Motor neuron (in vitro differentiated cells): ENCODE measurements at places on chromosomes 11 and 22.

- ATAC-seq: no peak
Observed at GRCh38 chr22:48692734-48693376, 1134.8 kb downstream of the BRD1 start.

GRCh38 chr11:15499674-15500073, 385.0 kb downstream of the INSC start:
- no peak for ATAC-seq

DNA sequence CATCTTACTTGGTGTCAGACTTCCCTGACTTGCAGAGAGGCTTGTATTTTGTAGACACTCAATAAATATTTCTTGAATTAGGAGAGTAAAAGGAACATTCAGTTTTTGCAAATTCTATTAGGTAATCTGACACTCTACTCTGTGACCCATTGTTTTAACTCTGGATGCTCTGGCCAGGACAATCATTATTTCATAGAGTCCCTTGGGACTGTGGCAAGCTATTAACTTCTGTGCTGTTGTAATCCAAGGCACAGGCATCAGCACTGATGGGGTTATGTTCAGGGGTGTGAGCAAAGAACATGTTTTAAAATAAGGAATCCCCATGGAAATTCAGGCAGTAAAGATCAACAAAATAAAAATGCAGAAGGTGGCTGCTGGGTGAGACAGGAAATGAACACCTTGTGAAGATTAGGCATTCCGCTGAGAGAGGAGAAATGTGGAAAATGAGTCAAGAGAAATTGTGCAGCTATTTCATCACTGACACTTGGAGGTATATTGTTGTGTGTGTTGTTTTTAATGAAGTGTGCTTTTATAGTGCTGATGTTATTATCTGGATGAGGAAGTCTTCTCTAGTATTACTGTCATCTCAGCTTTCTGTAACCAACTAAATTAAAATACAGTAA, 175.2 kb downstream of the WNT11 start:
- peak; percentile 45 for ATAC-seq

- no peak for ATAC-seq
Observed at GRCh38 chr11:120911943-120912342, 112.0 kb upstream of the TBCEL start.

DNA sequence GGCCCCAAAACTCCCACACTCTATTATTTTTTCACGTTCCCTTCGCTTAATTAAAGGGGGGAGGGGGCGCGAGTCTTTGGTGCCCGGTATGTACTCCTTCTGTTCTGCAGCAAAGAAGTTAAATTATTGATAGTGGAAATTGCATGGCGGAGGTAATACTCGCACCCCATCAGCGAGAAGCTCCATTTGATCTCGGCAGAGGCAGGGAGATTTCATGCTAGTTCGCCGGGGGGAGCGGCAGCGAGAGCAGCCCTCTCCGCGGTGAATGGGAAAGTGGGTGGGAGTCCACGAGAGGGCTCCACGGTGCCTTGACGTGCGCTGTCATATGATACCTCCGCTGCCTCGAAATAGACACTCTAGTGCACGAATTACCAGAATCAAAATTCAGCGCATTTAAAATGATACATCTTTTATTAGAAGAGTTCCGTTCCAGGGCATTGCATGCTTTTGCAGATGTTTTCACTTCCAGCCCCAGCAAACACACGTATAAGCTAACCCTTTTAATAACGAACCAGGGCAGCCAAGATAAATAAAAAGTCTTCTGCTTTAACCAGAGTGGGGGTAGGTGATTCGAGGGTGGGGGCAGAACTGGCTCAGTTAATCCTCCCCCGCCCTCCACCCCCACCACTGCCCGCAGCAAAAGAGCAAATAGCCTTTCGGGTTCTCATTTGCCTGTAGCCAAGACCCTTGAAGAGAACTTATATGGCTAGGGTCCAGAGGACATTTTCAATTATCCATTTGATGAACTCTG, 1.3 kb upstream of the BDNF start:
- ATAC-seq: peak; percentile 52

DNA sequence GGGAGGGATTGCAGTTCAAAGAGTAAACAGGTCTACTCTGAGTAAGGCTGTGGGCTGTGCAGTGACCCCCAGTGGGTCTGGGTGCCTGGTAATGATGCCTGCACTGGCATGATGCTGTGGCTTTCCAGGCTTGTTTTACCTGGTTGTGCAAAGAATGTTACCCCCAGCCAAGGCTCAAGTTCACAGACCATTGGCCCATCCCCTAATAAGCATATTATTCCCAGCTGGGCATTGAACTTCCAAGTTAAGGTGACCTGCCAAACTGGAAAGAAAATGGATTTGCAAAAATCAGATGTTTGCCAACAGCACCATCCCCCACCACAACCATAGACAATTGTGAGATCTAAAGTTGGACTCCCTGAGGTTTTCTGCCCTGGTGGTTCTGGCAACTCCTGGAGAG, 7.9 kb upstream of the EHF start:
- no peak for ATAC-seq

DNA sequence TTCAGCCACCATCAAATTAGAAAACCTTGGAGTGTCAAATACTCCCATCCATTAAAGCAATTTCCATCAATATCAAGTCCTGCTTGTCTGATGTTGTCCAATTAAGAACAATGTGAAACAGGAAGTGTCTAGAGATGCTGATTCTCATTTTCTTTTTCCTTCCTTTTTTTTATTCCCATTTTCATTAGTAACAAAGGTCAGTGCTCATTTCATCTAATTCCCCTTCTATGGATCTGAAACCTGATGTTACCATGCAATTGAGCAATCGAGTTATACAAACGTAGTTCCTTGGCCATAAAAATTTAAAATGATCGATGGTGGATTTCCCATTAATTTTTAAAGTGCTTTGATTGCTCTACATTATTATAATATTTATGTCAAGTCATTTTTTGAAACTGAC, 330.6 kb upstream of the ZC3H12C start:
- no peak for ATAC-seq

DNA sequence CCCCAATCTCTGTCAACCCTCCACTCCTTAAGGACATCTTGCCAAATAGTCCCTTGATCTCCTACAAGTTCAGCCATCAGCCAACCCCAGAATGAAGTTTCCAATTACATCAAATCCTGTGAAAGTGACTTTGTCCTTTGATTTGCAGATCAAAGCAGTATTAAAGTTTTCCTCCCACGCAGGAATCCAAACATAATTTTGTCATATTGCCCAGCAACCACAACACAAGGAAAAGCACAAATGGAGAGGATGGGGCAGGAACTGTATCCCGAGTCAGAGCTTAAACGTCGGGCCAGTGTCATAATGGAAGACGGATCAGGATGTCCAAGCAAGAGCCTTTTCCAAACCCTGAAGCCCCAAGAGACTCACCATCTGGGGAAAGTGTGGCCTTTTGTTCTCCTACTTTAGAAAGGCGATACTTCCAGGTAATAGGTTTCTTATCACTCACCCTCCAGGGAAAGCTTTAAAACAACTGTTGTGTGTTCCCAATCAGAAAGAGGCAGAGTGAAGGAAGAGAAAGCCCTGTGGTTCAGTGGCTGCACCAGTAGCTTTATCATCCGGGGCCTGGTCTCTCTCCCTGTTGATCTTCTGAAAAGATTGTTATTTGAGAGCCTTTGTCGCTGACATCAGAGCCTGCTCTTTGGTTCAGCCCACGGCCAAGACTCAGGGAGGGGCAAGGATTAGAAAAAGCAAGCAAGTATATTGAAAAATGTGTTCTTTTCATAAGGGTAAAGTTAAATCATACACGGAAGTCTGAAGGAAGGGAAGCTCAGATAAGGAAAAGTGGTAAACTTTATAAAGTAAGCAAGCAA, 41.7 kb downstream of the EXPH5 start:
- ATAC-seq: no peak

DNA sequence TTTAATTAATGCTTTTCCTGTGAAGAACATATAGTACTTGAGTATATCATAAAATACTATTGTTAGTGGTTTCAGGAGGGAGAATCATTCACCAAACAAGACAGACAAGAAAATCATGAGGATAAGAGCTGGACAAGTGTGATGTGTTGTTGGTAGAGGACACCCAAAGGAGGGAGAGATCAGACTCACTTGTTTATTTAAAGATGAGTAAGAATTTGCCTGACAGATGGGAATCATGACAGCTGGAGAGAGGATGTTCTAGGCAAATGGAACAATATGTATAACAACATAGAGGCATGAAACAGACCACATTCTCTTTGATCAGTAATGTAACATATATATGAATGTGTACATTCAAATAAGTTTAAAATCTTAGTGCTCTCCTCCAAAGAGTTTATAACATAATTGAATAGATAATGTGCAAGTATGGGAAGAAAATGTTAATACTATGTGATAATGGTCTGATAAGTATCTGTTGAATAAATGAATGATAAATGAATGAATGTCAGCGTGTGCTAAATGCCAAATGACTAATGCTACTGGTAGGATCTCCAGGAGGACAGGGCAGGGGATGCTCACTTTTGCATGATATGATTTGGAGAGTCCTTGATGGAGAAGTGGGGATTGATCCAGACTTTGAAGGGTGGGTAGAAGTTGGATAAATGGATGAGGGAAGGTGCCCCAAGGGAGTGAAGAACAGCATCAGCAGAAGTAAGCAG, 228.9 kb upstream of the SORL1-AS1 start:
- no peak for ATAC-seq

DNA sequence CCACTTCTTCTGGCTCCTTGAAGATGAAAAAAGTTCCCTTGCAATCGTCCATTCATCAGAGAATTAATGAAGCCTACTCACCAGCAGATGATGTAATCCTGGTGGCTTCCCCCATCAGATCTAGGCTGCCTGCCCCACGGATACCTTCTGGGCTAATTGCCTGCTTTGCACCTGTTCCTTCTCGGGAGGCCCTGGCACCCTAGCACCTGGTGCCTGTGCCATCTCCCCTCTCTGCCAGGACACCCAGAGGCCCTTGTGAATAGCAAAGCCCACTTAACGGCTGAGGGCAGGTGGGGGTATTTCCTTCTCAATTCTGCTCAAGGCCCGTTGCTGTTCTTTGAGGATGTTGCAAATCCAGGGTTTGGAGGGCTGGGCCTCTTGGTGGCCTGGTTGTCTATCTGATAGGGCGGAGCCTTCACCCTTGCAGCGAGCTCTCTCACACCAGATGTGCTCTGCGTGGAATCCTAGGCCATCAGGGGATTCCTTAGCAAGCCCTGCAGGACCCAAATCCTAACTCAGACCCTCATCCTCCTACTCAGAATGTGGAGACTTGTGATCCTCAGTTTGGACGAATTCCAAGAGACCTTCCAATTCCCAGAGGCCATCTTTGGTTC, at the start of gene LMO2:
TSS of gene LMO2 (minus strand) at position 363 of the 614 bp plus-strand sequence. CDS start 22,360 bp downstream, outside the sequence.
- peak; percentile 69 for ATAC-seq

DNA sequence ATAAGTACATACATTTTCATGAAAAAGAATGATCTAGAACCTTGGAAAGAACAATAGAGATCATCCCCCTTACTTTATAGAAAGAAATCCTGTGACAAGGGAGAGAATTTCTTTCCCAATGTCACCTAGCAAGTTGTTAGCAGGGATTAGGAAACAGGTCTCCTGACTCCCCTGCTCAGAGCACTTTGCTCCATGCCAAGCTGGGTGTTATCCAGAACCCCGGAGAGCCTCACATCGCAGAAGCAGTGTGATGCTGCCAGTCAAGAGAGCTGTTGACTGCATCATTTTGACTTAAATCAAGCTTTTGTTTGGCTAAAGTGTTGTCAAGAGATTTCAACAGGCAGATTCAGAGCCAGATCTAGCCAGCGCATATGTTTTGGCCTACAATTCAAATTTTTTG, 3.6 kb upstream of the RRAS2 start:
- no peak for ATAC-seq

GRCh38 chr11:37804666-37805065, 1206.6 kb upstream of the RAG2 start:
- no peak for ATAC-seq
